ENCODE measurements at places on chromosomes 6 and 20. TPM values are rescaled to one million over a fixed set of nuclear protein-coding genes. Genes with fewer than 3 reads are reported as not detected.

RALGAPA2 gene
- 10.0 TPM for total RNA-seq

SIGLEC1 gene
- not detected for total RNA-seq

DNA sequence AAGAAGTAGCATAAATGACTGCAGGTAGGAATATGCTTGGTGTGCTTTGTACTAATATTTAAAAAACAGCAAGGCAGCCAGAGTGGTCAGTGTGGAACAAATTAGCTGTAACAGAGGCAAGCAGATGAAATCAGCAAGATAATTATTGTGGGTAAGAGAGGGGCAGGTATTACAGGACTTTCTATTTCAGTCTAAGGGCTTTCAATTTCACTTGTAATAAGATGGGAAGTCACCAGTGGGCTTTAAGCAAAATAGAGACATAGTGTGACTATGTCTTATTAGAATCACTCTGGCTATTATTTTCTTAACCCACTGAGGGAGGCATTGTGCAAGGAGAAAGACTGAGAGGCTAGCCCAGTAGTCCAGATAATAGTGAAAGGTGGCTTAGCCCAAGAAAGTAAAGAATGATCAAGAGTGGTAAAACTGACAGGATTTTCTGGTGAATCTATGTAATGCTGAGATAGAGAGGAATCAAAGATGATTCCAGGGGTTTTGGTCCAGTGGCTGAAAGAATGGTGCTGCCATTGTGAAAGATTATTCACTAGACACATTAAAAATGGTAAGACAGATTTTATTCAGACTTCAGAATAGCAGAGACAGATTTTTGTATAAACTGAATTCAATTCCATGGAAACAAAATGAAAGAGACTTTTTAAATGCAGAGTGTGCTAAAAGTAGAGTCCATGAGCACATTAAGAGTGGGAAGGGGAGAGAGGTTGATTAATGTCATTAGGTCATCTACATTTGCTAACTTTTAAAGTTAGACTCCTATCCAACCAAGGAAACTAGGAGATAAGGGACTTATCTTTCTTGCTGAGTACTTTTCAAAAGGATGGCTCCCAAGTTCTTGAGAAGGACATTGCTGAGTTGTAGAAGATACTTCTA is 1136.0 kb downstream of the HACE1 start:
- no peak for DNase-seq

GRCh38 chr6:3911614-3912336 is 62.6 kb downstream of the FAM50B start:
- peak; percentile 91 for DNase-seq

DNA sequence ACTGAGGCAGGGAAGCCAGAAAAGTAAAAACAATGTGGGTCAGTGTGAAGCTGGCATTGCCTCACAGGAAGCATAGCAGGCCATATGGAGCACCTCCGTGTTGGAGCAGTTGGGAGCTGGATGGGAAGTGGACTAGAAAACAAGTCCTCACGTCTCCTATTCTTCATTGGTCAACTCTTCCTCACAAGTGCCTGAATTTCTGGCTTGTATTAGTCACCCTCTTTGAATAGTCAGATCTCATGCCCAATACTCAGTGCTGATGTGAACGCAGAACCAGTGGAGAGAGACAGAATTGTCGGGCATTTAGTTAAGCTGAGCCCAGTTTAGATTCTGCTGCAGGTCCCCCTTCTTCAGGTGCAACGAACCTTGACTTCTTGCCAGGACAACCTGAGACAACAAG is 22.3 kb upstream of the RSPO3 start:
- no peak for DNase-seq

DNA sequence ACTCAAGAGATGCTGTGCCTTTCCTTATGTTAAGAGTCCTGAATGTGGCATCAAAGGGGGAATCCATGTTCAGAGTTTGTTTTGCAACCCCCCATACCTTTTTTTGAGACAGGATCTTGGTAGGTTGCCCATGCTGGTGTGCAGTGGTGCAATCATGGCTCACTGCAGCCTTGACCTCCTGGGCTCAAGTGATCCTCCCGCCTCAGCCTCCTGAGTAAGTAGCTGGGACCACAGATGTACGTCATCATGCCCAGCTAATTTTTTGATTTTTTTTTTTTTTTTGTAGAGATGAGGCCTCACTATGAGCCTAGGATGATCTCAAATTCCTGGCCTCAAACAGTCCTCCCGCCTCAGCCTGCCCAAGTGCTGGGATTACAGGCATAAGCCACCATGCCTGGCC is 16.5 kb downstream of the PTPRA start:
- no peak for DNase-seq

DNA sequence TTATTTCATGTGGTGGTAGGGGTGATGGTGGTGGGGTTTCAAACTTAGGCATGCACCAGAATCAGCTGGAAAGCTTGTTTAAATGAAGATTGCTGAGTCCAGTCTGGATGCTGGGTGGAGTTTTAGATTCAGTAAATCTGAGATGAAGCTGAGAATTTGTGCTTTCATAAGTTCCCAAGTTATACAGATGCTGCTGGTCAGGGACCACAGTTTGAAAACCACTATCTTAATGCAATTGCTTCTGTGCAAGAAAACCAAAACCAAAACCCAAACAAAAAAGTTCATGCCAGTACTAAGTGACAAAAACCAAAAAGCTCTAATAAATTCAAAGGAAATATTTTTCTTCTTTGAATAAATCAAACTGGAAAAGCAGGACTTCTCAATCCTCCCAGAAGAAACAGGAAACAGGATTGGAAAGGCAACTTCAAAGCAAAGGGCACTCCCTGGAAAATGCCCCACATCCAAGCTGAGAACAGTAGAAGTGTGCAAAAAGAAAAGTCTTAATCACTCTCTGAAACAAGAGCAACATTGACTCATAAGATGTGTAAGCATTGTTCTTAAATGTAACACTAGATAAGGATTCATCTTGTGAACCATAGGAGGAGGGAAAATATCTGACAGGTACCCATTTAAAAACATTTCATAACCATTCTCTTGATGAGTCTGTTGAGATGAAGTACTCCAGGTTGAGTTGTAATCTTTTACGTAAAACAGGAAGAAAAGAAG is 481.5 kb upstream of the HSF2 start:
- peak; percentile 23 for DNase-seq

DNA sequence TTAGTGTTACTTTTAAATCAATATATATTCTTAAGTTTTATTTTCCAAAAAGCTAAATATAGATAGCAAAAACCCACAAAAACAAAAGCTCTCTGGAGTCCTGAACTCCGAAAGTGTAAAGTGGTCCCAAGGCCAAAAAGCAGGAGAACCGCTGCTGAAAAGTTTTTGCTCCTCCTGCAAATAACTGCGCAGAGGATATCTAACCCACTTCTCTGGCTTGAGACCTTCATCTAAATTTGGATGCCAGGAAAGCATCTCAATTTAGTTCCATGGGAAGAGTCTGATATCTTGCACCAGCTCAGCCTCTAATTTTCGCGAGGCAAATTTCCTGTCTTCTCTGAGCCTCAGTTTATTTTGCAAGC is 523 bp downstream of the MRPS10 start:
- no peak for DNase-seq

- no peak for DNase-seq
Observed at GRCh38 chr6:100194535-100194934, 200.5 kb upstream of the MCHR2 start.

GRCh38 chr6:33865478-33866077 is 61.8 kb upstream of the MLN start:
- DNase-seq = no peak

SEMG2 gene
- total RNA-seq = not detected

GRCh38 chr20:59043698-59044097 is 1.1 kb upstream of the PRELID3B start:
- no peak for DNase-seq

C20orf144 gene
- total RNA-seq = 0.06 TPM

DNA sequence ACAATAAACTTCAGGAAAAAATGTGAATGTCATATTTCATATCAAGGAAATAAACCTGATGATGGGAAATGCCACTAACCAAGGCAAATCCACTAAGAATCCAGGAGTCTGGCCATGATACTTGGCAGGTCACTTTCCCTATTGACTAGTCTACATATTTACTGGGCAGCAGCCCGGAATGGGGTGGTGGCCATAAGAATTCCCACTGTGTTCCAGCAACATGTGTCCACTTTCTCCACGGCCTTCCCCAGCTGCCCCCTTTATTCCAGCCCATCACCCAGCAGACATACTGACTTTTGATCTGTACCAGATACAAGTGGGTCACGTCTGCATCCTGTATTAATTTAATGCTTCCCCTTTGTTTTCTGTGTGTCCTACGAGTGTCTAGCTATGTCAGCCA is 234.5 kb upstream of the PRDM1 start:
- no peak for DNase-seq

DNA sequence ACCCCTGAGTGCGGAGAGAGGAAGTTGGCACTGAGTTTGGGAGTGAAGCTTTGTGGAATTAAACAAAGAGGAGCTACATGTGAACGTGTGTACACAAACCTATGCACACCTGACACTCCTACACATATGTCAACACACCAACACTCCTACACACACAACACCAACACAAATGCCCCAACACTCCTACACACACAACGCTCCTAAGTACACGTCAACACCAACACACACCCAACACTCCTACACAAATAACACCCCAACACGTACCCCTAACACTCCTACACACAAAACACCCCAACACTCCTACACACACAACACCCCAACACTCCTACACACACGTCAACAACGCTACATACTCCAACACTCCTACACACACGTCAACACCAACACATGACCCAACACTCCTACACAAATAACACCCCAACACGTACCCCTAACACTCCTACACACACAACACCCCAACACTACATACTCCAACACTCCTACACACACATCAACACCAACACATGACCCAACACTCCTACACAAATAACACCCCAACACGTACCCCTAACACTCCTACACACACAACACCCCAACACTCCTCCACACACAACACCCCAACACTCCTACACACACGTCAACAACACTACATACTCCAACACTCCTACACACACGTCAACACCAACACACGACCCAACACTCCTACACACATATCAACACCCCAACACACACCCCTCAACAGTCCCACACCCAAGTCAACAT is 40.1 kb upstream of the ZBP1 start:
- DNase-seq = no peak

GRCh38 chr6:43768983-43769525 is 957 bp upstream of the VEGFA start:
- DNase-seq = peak; percentile 75

GRCh38 chr6:33918175-33918695 is 114.4 kb upstream of the MLN start:
- DNase-seq = no peak

- no peak for DNase-seq
Observed at GRCh38 chr20:50874758-50875665, 56.2 kb downstream of the ADNP start.

DNA sequence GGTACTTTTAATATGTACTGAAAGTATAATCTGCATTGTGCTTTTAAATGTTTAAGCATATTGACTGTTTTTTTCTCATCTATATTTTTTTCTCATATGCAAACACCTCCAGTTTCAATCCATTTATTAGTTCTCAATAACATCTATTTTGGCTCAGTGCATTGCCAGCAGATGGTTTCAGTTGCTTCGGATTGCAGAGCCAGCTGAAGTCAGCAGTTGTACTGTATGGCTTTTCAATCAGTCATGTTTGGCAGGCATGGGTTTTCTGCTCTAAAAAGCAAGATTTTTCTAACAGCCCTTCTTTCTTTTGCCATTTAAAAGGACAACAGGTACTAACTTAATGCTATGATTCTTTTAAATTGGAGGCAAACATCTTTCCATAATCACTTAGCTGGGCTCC is 121.2 kb downstream of the CD109 start:
- DNase-seq = no peak

DNA sequence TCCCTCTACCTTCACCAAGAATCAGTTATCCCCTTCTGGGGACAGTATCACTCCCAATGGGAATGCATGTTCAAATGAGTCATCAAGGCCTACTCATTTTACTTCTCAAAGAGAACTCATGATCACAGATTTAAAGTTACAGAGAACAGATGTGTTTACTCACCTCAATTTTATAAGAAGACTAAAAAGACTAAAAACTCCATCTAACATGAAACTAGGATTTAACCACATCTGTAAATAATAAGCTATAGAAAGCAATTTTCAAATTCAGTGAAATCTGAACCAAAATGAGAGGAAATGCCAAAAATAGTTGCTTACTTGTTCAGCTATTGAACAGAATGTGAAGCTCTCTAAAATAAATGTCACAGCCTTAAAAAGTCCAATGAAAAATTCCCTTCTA is 300.1 kb upstream of the KCNQ5 start:
- DNase-seq = peak; percentile 77

DNA sequence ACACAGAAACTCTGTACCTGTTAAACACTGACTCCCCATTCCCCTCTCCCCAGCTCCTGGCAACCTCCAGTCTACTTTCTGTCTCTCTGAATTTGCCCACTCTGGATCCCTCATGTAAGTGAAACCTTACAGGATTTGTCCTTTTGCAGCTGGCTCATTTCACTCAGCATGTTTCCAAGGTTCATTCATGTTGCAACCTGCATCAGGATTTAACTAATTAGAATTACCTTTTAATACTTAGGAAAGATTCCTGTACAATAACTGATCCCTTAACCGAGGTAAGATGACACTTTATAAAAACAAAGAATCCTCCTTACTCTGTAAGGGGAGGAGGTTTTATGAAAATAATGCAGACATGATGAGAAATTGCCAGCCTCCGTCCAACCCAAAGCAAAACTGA is 113.1 kb upstream of the MTHFD1L start:
- DNase-seq = no peak

CCN5 gene
- not detected for total RNA-seq

DNA sequence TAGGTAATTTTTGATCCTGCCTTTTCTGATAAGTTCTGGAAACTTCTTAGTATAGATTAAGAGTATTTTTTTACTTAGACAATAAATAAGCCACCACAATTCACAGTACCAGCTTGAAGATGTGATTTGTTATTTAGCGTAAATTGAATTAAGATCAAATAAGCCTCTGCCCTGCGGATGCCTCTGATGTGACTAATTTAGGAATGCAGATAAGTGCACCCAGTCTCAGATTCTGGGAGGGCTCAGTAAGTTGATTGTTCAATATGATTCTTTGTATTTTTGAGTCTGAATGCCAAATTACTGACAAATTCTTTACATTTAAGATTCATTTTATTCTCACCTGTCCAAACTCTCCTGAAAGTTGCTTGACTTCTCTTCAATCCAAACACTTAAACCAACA is 147.5 kb downstream of the THBS2 start:
- peak; percentile 60 for DNase-seq

KCNQ5 gene
- total RNA-seq = 8.7 TPM
